ENCODE measurements at places on chromosomes 12 and 14.

DNA sequence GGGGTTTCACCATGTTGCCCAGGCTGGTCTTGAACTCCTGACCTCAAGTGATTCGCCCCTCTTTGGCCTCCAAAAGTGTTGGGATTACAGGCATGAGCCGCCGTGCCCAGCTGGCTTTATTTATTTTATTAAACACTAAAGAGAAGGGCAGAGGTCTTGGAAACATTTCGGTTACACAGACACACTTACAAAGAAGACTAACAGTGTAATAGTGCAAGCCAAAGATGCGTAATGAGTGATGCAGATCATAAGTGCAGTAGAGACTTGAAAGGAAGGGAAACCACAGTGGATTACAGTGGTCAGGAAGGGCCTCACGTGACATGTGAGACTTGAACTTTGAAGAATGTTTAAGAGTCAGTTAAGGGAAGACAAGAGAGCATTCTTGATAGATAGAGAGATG is 33.9 kb upstream of the CDK17 start:
- DNase-seq = peak; percentile 20

- no peak for DNase-seq
These were observed 83.5 kb downstream of the SLC25A47 start for GRCh38 chr14:100406505-100407131.

DNA sequence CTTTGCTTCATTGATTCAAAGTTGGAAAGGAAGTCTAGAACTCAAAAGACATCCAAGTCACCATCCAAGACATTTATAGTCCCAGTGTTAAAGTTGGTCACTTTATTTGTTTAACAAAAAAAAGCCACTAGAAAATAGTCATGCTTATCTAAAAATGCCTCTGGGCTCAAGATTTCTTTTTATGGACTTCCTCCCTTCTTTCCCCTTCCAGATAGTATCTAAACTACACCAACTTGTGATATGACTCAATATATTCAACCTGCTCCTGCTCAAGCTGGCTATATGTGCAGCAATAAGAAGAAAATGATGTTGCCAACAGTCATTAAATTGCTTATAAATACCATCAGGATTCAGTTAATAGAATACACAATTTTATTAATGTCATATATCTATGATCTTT is 1177.1 kb downstream of the FLRT2 start:
- DNase-seq = no peak

DNA sequence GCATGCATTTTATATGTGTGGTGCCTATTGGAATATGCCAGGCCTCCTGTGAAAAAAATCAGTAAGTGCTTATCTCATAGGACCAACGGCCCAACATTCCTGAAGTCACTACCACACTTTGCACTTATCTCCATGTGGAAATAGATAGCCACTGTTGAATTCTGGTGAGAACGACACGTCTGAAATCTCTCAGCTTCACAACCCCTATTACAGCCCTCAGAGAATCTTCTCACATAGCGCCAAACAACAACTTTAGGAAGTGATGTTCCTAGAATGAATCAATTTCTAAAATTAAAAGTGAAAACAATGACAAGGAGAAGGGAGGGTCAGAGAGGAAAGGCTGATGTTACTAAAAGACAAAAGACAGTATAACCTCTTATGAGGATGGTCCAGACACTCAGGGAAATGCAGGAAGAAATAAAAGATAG is 270.8 kb upstream of the BTG1 start:
- DNase-seq = no peak

- no peak for DNase-seq
These were observed 9.3 kb upstream of the HDAC7 start for GRCh38 chr12:47828976-47829482.

- DNase-seq = no peak
These were observed 173.2 kb downstream of the SLC35F4 start for GRCh38 chr14:57692671-57693070.

- DNase-seq = no peak
These were observed 80.9 kb upstream of the OTX2 start for GRCh38 chr14:56891226-56891625.

DNA sequence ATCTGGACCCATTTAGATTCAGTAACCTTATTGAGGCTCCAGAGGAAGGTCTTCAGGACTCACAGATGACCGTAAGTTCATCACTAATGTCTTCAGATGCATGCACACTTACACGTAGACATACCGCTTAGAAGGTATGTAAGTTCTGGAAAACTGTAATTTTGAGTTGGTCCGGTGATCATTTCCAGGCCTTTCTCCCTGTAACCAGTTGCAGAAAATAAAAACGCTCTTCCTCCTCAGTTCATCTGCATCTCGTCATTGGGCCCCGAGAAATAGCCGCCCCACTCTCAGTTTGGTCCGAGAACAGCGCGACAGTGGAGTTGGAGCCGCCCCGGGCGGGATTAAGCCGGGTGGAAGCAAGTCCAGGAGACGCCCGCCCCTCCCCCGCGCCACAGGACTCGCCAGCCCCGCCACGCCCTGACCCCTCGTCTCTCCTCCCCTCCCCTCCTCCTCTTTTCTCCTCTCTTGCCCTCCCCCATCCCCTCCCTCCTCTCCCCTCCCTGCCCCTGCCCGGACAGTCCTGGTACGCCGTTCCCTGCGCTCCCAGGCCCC is 83.7 kb downstream of the TNFAIP2 start:
- no peak for DNase-seq

DNA sequence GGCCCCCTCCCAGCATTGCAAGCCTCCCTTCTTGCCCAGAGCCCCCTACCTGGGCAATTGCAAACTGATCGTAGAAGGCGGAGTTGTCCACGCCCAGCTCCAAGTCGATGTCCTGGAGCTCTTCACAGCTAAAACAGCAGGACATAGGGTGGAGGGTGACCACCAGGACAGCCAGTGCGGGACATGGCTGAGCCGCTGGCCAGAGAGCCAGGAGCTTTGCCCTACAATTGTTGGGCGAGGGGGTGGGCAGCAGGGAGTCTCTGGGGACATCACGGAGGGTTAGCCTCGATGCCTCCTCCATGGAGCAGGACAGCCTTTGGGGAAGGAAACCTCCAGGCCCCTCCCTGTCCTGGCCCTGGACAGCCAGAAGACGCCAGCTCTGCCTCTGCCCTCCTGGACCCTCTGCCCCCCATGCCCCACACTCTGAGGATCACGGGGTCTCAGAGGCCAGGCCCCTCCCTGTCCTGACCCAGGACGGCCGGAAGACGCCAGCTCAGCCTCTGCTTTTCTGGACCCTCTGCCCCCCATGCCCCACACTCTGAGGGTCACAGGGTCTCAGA is 9.4 kb downstream of the TMEM179 start:
- DNase-seq = no peak

DNA sequence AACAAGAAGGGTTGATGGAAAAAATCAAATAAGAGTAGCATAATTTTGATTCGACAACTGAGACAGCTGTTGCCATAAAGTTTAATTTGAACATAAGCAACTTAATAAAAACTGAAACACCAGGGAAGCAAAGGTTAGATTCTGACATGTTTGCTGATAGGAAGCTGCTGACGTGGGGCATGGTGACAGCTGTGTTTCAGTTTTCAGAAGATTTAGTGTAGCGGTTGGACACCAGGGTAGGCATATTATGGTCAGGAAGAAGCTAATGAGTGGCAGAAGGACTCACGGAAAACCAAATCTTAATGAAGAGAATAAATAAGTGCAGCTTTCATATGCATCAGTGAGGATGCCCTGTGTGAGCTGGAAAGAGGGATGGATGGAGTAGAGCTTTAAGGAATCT is 336.7 kb upstream of the RPL10L start:
- DNase-seq = no peak

- DNase-seq = no peak
These were observed 1108.5 kb downstream of the GALC start for GRCh38 chr14:86884498-86884897.

DNA sequence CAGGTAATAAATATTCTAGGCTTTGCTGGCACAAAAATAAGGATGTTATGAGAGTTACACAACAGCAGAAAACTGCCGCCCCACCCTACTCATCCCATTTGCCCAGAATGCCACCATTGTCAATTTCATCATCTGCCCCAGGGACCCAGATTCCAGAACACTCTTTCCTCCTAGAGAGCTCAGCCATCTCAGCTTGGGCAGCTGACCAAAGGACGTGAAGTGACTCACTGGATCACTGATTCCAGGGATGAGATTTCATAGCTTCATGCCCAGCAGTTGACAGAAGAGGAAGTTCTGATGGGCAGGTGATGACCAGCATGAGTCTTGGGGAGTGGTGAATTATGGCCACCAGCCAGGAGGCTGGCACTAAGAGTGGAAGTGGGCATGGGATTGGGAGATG is 450.3 kb downstream of the RMST start:
- no peak for DNase-seq

DNA sequence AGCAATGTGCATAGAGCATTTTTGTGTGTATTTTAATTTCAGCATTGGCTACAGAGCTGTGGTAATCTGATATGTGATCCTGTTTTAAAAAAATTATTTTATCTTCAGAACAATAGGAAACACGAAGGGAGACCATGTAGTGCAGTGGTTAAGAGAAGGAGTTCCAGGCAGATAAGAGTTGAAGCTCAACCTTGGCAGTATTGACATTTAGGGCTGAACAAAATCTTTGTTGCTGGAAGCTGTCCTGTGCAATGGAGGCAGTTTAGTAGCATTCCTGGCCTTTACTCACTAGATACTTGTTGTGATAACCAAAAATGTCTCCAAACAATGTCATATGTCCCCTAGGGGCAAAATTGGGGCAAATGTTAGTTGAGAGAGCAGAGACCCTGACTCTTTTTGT is 59.2 kb downstream of the CHST11 start:
- no peak for DNase-seq

DNA sequence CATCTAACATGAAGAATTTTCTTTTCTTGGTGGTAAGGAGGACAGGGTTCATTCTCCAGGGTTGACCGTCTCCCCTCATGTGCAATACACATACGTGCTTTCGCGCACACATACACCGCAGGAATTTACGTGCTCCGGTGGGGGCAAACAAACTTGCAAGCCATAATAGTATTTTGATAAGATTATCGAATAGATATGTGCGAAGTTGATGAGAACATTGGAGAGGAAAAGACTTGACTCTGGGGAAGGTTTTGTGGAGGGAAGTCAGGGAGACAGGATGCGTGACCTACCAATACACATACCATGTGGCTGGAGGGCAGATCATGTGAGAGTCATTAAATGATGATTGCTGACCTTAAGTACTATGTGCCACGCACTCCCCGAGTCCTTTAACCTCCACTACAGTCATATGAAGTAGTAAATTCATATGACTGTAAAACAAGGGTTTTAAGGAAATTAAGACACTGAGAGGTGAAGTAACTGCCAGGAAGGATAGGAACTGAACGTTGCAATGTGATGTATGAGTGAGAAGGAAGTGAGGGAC is 921 bp downstream of the RAD51B start:
- DNase-seq = no peak

DNA sequence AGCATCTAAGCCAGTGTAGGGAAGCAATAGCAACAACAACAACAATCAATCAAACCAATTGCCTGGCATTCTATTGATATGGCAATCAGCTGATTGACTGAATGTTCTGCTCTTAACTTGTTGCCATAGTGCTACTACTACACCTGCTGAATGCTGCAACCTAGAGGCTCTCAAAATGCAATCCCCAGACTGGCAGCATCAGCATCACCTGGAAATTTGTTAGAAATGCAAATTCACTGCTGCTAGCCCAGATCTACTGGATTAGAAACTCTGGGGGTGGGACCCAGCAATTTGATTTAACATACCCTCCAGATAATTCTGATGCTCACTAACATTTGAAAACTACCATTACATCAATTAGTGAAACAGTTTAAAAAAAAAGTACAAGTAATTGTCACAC is 363.6 kb downstream of the SNAPC1 start:
- DNase-seq = no peak

DNA sequence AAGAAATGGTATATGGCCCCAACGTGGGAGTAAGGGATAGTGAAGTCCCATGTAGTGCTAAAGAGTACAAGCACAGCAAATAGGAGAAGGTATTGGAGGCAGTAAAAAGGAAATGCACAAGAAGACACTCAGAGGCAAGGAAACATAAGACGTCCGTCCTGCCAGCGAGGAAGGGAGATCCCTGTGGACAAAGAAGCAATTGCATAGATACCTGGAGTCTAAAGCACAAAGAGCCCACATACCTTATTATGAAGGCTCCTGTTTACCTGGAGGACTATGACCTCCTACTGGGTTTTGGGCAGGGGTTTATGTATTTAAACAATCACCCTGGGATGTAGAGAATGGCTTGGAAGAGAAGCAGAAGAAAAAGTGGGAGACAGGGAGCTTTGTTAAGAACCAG is 341.2 kb upstream of the DCN start:
- no peak for DNase-seq

GRCh38 chr12:120075034-120075616 is 41.4 kb downstream of the RAB35 start:
- no peak for DNase-seq

DNA sequence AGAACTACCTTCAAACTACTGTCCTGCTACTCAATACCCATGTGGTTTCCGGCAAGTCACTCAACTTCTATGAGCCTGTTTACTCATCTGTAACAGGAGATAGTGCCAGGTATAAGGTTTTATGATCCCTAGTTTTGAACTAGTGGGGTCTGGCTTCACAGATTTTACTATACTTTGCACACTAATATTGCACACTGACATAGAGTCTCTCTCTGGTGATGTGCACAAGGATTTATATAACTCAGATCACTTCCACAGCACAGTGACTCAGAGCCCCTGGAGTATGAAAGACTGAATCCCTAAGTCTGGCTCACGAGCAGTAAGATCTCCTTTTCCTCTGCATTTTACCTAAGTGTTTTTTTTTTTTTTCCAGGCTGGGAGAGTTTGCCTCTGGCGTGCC is 69.7 kb upstream of the SLC38A2 start:
- no peak for DNase-seq

- no peak for DNase-seq
These were observed 105.1 kb downstream of the AKAP6 start for GRCh38 chr14:32434180-32434579.

GRCh38 chr12:100268835-100269564 is 2.0 kb downstream of the SCYL2 start:
- no peak for DNase-seq

DNA sequence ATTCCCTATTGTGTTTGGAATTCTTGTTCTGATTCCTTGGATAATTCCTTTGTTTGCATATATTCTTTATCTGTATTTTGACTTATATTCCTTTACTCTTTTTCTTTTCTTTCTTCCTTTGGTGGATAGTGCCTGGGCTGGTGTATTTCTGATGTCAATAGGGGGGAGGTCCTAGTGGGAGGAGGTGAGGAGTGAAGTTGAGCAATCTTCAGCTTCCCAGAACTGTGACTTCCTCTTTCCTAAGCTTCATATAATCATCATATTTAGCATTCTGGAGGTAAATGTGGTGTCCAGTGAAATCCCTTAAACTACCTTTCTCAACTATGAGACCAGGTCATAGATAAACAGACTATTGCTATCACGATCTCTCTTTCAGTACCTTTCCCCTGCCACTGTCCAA is 29.6 kb upstream of the TBPL2 start:
- DNase-seq = no peak
